Activated naive CD4-positive, alpha-beta T cell treated with anti-CD3 and anti-CD28 coated beads, Interleukin-2, amount 50 U/mL, for 72 hours (primary cell): ENCODE measurements at places on chromosomes 11 and 22.

DNA sequence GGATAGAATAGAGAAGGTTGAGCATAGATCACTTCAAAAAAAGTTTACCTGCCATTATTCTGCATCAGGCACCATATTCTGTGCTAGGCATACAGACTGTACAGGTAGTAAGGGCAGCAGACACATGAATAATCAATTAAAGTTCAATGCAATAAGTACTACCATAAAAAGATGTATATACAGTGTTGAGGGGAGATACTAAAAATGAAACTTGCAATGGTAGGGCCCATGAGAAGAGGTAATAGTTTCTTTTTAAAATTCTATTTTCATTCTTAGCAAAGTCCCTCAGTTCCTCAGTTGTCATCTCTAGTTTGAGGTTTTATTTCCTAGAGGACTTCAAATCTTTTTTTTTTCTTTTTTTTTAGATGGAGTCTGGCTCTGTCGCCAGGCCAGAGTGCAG lies 819.9 kb downstream of the FAM181B start:
- DNase-seq = no peak

DNA sequence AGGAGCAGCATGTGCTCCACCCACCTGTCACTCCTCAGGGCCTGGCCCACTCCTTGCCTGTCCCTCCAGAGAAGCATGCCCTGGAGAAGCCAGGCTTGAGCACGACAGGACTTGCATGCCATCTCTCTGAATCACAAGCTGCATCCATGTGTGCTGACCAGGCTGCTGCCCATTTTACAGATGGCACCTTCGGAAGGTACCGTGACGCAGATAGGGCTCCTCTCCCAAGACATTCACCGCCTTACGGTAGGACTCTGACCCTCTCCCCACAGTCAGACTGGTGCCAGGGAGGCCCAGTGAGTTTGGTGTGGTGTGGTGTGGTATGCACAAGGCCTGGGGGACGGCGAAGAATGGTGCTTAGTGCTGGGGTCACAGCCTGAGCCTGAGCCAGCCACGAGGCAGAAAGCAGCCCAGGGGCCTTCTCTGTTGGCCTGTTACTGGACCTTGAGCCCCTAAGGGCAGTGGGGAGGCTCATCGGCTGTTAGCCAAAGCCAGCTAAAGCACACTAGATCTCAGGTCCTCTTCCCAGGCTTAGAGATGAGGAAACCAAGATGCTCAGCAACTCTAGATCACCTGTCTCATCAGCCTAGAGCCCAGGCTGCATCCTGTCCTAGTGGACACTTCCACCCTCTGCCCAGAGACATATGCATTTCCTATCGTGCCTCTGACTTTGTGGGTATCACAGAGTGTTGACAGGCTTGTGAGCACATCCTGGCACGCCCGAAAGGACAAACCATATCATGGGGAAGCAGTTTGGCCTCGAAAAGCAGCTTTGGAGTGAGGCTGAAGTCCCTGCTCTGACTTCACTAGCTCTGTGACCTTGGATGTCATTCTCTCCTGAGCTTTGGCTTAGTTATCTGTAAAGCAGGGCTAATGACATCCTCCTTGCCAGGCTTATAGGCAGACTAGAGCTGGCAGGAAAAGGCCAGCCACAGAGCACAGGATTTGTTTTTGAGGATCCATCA lies 17.8 kb downstream of the CYB5R2 start:
- no peak for DNase-seq

GRCh38 chr11:7673724-7674434 lies 579 bp upstream of the CYB5R2 start:
- no peak for DNase-seq

DNA sequence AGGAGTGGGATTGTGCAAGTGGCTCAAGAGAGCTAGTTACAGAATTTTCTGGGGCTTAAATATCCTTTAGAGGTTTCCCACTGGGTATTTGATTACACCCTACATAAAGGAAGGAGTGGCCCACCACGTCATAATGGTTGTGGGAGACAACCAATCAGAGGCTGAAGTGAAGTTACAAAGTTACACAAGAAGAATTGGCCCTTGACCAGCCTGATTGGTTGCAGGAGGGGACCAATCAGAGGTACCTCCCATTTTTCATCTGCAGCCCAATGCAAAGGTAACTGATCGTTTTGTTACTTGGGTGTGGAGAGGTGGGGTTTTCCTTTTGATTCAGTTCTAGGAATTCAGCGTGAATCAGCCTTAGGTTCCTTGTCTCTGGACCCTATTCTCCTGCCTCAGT lies 430.5 kb upstream of the FAT3 start:
- DNase-seq = no peak

DNA sequence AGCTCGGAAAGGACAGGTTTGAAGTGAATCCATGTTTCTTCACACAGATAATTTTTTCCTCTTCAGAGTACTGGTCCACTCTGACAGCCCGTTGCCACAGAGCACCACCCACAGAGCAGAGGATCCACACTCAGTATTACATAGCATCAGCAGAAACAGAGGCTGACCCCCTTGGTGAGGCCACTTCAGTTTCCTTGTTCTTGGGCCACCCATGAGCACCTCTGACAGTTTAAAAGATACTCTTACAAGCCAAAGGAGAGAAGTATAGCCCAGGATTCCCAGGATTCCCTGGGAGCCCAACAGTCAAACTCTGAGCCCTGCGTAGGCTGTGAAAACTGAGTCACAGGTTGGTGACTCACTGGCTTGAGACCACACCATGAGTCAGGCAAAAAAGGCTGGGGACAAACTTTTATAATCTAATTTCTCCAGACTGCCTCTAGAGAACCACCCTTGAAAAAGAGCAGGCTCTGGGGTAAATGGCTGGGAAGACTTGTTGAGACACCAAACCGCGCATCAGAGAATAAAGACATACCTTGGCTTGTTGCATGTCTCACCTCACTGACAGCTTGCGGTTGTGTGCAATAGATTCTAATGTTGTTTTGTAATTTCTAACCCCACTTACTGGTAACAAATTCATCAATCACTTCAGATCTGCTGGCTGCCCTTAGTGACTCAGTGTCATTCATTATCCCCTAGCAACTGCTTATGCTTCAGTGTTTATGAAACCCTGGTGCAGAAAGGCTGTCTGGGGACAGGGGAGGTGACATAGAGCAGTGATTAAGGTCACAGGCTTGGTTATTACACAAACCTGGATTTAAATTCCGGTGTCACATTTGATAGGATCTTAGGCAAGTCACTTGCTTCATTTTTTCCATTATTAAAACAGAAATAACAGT lies 56.9 kb upstream of the PRSS23 start:
- peak; percentile 46 for DNase-seq
